ENCODE measurements at places on chromosomes 11 and 22.

GRCh38 chr11:86660736-86661135, 11.7 kb downstream of the ME3 start:
- DNase-seq, result no peak

- no peak for DNase-seq
Observed at GRCh38 chr11:126731576-126732142, 268.9 kb downstream of the KIRREL3 start.

GRCh38 chr11:118497831-118498230, 29.4 kb upstream of the TTC36 start:
- no peak for DNase-seq

GRCh38 chr11:10762185-10762584, 11.1 kb downstream of the CTR9 start:
- DNase-seq, result no peak

DNA sequence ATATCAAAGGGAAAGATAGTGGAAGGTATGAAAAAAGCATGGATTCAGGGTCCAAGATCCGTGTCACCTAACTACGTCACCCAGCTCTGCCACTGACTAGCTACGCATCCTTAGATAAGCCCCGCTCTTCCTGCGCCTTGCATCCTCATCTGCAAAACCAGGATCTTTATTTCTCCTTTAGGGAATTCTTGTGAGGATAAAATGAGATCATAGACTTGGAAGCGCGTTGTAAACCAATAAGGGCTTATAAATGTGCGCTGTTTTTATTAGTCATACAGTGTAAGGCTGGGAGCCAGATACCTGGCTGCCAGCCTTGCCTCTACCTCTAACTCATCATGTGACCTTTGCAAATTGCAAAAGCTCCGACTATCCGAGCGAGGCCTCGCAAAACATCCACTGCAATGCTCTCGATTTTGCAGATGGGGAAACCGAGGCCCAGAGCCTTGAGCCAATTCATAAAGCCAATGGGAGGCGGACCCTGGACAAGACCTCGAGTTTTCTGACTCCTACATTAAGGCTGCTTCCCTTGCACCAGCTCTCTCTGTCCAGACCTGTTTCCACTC, 753 bp downstream of the PRPF19 start:
- peak; percentile 33 for DNase-seq

DNA sequence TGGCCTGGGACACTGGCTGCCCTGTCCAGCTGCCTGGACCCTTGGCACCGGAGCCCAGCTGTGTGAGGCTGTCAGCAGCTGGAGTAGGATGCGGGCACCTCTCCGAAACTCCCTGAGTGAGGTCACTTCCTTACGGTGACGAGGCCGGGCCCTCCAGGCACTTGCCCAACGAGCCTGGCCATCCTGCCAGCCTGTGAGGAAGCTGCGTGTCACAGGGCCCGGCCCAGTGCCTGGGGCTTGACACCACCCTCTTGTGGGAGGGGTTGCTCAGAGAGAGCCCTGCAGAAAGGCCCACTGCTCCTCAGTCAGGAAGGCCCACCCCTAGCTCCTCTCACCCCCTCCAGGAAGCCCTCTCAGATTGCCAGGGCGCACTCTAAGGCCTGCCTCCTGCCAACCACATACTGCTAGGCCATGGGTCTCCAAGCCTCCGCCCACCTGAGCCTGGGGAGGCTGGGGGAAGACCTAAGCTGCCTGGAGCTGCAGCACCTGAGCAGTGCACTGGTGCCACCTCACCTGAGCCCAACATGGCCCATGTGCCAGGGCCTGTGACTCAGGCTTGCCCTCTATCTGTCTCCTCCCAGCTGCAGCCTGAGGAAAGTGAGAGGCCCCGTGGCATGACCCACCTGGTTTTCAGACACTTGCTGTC, 4.3 kb upstream of the PHLDA2 start:
- DNase-seq, result peak; percentile 94

GRCh38 chr22:43266076-43266475, 77.1 kb downstream of the SCUBE1 start:
- DNase-seq, result no peak

DNA sequence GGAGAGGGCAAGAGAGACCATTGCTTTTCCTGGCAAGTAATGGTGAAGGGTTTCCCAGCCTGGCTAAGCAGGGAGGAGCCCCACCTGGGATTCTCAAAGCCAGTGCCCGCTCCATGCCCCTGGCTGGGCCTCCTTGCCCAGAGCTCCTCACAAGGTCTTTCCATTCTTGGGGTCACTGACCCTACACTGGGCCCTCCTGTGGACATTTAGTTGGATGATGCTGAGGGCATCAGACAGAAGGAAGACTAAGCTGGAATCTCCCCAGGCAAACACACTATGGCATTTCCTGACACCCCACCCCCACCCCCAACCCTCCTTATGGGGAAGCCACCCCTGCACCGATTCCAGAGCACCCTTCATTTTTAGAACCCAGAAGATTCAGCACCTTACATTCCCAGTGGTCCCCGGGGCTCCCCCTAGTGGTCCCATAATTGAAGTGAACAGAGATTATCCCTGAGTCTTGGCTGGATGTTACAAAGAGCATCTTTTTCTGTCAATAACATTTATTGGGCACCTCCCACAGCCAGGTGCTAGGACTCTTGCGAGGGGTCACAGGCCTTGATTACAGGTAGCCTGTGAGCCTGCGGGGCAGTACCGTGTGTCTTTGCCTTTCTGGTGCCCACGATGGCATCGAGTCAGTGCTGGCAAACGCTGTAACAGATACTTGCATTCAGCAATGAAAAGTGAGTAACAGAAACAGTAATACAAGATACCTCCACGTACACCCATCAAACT, 548.5 kb downstream of the BUD13 start:
- DNase-seq, result peak; percentile 8

DNA sequence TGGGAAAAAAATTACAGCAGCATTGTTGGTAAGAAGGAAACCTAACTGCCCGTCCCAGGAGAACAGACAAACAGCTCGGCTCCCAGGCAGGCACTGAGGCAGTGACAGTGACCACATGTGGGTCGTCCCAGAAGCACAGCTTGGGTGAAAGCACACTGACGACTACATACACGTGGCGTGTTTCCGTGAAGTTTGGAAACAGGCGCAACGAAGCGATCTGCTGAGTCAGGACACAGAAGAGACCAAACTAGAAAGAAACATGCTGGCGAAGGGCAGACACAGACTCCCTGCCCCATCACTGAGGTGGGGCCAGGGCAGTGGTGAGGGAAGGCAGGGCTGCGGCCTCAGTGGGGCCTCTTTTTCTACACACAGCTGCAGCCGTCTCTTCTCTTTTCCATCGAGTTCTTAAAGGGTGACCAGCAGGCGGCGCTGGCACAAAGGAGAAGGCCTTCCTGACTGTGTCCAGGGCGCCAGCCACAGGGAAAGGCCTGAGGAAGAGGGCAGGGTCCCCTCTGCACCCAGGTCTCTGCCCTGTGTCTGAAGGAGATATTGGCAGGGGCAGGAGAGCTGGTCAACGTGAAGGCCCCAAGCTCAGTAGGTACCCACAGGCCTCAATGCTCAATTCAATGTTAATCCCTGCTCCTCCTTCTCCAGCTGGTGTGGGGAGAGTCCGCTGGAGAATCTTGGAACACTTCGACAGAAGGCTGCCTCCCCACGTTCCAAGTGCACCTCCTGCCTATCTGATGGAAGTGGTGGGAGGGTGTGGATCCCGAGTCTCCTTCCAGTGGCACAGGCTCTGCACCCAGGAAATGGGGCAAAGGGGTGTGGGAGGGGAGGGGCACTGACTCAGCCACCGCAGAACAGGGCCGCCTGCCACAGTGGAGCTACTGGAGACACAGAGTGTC, 19.9 kb downstream of the CARS1 start:
- peak; percentile 49 for DNase-seq

- DNase-seq, result no peak
Observed at GRCh38 chr22:37419370-37419968, 7.8 kb downstream of the ELFN2 start.

DNA sequence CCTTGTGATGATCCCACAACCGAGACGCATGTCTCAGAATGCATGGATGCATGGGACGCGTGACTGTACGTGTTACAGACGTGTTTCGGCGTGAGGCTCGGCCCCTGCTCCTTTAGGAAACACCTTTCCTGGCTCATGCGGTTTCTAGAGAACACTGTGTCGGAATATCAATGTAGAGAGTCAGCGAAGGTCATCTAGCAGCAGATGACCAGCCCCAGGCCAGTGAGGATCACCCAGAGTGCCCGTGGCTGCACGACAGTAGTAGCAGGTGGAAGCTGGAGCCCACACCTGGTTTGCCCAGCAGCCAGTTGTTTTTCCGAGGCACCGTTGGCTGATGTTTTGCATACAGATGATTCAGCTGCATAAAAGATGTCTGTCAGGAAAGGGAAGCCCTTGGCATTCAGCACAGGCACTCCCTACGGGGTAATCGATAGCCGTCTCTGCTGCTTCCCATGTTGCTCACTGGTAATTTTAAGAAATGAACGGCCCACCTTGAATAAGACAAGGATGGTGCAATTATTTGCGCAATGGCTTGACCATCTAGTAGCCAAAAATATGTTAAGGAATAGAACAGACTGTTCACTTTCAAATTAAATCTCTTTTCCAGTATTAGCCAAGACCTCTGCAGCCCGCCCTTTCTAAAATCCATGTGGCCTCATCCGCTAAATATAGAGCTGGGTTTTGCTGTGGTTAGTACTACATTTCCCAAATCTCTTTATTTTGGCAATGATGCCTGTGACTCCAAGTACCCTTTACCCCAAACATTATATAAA, 1.1 kb upstream of the CLTCL1 start:
- no peak for DNase-seq

GRCh38 chr22:42025421-42025820, 26.8 kb downstream of the WBP2NL start:
- no peak for DNase-seq

DNA sequence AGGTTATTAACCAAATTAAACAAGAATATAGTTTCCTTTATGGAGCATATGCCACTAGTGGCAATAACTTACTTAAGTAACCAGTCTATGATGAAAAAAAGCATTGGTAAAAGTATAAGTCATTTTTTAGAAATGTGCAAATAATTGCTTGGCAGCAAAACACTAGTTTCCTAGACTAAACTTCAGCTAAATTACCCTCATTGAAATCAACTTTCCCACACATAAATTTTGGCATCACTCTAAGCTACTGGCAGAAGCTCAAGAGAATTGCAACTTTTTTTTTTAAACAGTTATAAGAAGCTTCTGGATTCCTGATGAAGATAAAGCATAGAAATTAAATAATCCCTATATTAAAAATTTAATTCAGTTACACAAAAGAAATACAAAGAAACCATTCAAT, 12.5 kb downstream of the CCDC34 start:
- DNase-seq, result no peak

GRCh38 chr11:68992743-68993255, 12.0 kb upstream of the MRGPRD start:
- DNase-seq, result no peak

DNA sequence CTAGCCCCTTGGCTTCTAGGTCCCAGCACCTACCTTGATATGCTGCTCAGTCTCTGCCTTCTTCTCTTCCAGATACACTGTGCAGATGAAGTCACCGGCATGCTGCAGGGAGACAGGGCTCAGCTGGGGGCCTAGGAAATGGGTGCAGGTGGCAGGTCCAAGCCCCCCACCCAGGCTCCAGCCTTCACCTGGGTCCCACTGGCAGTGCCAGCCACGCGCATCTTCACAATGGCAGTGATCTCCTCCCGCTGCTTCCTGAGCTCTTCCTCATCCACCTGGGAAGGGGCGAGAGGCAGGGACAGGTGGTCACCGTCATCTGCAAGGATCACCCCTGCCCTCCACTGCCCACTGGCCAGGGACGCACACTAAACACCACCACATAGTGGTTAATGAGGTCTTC, 21.1 kb upstream of the PDE2A start:
- no peak for DNase-seq

- no peak for DNase-seq
Observed at GRCh38 chr11:100939571-100939970, 190.0 kb downstream of the PGR start.

- DNase-seq, result no peak
Observed at GRCh38 chr11:34218067-34218466, 112.6 kb downstream of the NAT10 start.

GRCh38 chr22:47990481-47990880, 1228.0 kb downstream of the TBC1D22A start:
- DNase-seq, result no peak

DNA sequence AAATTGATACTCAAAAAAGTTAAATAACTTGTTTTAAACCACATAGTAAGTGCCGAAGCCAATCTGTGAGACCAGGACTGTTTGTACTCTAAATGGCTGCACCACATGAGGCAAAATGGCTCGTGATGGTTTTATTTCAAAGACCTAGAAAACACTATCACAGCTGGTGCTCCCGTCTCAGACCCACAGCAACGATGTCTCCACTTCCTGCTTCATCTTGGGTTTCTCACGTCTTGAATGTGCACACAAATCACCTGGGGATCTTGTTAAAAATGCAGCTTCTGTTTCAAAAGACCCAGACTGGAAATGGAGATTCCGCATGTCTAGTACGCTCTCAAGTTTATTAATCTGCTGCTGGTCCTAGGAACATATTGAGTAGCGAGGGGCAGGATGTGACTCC, 1.2 kb downstream of the CD3E start:
- DNase-seq, result no peak

- no peak for DNase-seq
Observed at GRCh38 chr11:1041149-1041467, 4.6 kb upstream of the MUC6 start.

GRCh38 chr22:48018346-48018745, 1255.9 kb downstream of the TBC1D22A start:
- no peak for DNase-seq

DNA sequence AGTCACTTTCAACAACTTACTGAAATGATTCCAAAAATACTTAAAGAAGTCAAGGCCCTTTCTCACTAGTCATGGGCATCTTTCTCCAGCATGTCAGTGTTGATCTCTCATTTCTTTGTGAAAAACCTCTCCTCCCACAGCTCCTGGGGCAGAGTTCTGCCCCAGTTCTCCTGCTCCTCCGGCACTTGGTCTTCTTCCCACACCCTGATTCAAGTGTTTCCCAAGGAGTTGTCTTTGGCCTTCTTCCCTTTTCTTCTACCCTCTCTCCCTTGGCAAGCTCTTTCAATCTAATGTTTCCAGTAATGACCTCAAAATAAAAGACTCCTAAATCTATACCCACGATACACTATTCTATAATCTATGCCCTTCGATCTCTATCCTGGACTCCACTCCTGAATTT, 42.1 kb upstream of the CCDC34 start:
- DNase-seq, result no peak

DNA sequence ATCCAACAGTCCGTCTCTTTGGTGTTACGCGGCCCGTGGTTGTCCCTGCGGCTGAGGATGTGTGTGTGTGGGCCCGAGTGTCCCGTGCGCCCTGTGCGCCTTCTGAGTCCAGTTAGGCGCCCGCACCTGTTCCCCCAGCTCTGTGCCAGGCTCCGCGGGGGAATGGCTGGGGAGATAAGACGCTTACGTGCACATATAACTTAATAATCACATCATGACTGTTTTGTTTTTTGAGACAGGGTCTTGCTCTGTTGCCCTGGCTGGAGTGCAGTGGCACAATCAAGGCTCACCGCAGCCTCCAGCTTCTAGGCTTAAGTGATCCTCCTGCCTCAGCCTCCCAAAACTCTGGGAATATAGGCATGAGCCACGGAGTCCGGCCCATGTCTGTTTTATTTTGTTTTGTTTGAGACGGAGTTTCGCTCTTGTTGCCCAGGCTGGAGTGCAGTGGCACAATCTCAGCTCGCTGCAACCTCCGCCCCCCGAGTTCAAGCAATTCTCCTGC, 817 bp downstream of the ARL2 start:
- DNase-seq, result no peak

- peak; percentile 58 for DNase-seq
Observed at GRCh38 chr22:27431896-27432295, 369.7 kb downstream of the MN1 start.

Measured in MG63 (cell line).